Pancreas (tissue), 10 donors: ENCODE measurements at places on chromosomes 1 and 21.

GRCh38 chr1:165851034-165851658 lies 23.7 kb downstream of the UCK2 start:
- DNase-seq, result no peak

DNA sequence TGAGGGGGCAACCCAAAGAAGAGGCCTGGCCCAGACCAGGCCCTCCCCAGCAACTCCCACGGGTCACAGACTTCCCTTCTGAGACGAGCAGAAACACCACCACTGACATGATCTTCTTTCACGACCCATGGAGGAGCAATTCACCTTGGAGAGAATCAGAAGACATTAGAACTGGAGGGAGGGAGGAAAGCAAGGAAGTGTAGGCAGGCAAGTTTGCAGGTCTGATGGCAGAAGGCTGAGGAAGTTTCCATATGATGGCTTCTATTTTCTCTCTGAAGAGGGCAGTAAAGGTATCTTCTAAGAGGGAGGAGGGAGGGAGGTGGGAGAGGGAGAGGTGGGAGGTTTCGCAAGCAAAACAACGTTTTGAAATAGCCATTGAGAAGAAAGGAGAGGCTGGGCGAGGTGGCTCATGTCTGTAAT lies 1.4 kb upstream of the UBXN10 start:
- DNase-seq, result no peak

DNA sequence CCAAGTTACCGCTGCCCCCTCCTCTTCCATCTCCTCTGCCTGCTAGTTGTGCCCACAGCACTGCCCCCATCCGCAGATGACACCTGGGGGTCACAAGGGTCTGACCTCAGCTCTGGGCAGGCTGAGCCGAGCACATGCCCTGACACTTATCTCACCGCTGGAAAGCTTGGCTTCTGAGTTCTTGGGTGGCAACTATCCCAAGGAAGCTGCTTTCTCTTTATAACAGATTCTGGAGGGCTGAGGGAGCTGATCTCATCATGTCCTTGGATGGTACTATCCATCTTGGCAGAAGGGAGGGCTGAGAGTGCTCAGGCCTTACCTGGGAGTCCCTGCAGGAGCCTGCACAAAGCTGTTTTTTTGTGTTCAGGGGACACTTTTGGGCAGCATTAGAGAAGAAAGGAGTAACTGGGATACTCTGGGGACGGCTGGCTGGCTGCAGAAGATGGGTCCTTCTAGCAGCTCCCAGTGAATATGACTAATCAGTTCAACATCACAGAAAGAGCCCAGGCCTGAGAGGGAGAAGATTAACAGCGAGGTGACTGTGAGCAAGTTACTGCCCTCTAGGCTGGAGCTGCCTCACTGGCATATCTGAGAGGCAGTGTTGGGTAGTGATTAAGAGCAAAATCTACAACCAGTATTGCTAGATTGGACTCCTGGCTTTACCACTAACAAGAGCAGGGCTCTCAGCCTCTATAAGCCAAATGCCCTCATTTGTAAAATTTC lies 71.6 kb downstream of the PLXNA2 start:
- no peak for DNase-seq

- DNase-seq, result no peak
Measured at GRCh38 chr1:112444269-112444668, 48.3 kb downstream of the CTTNBP2NL start.

- no peak for DNase-seq
Measured at GRCh38 chr1:39490596-39491145, 765 bp upstream of the BMP8A start.

- no peak for DNase-seq
Measured at GRCh38 chr1:230509281-230509977, 83.3 kb upstream of the PGBD5 start.

- no peak for DNase-seq
Measured at GRCh38 chr1:11253226-11253625, 9.1 kb downstream of the MTOR start.

GRCh38 chr1:115314765-115315164 lies 23.3 kb downstream of the NGF start:
- DNase-seq, result no peak

DNA sequence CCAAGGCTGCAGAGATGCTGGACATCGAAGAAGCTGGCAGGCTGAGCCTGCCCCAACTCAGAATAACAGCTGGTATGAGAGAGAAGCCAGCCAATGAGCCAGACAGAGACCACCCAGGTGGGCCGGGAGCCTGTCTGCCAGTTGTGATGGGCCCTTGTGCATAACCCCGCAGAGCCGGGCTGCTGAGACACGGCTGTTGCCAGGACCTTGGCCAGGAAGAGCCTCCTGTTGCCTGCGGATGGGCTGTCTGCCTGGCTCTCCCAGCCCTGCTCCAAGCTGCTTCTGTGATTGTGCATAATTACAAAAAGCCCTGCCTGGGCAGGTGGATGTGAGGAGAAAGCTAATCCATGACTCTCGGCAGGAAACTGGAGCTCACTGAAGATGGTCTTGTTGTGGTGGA lies 126.5 kb downstream of the CAPN8 start:
- no peak for DNase-seq

- peak; percentile 100 for DNase-seq
Measured at GRCh38 chr1:206496131-206496793, 11.1 kb upstream of the RASSF5 start.

DNA sequence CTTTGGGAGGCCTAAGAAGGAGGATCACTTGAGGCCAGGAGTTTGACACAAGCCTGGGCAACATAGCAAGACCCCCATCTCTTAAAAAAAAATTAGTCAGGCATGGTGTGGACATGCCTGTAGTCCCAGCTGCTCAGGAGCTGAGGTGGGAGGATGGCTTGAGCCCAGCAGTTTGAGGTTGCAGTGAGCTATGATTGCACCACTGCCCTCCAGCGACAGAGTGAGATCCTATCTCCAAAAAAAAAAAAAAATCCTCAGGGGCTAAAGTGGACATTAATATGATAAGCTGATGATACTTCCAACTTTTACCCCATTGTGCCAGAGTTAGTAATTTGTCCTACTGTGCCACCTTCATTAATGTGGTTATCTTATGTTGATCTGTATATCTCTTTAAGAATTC lies 327.8 kb upstream of the FMN2 start:
- no peak for DNase-seq

- DNase-seq, result peak; percentile 66
Measured at GRCh38 chr1:33086384-33086850, 5.5 kb downstream of the AZIN2 start.

DNA sequence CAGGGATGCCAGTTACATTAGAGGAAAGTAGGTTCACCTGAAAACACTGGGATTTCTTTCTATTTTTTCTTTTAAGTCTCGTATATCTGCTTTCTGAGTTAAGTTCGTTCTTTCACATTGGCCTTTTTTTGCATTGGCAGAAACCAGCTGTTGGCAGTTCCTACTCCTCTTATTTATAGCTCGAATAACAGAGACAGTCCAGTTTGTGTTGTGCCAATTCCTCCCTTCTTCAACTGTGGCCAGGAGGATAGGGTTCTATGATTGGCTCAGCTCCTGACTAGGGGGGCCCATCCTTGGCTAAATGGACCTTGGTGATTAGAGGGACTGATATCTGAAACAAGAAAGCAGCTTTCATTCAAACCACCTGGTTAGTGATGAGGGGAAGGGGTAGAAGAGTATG lies 115.8 kb downstream of the RPS6KC1 start:
- no peak for DNase-seq

GRCh38 chr1:117886101-117886795 lies 43.2 kb downstream of the GDAP2 start:
- no peak for DNase-seq

DNA sequence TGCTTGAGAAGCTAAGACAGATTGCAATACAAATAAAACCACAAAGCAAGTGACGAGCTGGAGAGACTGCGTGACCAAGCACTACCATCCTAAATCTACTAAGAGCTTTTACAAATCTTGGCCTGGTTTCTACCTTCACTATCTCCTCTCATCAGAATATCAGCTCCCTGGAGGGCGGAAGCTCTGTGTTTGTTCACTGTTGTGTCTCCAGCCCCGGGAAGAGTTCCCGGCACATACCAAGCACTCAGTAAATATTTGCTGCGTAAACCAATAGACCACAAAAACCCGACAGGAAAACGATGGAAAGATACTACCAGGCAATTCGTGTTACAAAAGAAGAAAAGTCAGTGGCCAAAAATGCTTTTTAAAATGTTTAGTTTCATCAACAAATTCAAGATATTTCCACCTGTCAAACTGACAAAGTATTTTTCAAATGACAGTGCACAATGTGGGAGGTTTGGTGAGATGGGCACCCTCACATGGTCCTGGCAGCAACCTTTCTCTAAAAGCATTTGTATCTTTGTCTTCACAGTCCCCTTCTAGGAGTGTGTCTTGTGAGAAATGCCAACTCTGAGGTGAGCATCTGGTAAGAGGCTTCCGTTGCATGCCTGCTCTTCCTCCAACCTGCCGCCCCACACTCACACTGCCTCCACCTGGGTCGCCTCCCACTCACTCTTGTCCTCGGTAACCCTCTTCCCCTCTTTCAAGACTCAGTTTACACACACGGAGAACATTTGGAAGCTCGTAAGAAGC lies 34.7 kb downstream of the SLC1A7 start:
- no peak for DNase-seq

DNA sequence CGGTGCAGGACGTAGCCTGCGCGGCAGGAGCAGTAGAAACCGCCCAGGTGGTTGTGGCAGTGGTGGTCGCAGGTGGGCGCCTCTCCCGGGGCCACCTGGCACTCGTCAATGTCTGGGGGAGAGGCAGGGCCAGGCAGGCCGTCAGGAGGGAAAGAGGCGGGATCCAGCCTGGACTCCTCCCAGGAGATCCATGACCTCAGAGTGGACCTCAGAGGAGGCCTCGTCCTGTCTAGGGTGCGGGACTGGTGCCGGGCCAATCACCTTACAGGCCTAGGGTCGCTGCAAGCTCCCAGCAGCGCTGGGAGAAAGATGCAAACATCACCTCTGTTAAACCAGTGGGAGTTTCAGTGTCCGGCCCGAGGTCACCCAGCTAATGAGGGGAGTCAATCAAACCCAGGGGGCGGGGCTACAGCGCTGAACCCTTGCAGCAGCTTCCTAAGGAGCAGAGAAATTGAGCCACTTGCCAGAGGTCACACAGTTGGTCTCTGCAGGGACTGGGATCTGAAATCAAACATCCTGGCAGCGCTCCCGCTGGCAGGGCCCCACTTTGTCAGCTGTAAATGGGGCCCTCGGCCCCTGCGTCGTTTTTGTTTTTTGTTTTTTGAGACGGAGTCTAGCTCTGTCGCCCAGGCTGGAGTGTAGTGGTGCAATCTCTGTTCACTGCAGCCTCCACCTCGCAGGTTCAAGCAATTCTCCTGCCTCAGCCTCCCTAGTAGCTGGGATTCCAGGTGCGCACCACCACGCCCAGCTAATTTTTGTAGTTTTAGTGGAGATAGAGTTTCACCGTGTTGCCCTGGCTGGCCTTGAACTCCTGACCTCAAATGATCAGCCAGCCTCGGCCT lies 1.4 kb downstream of the MASP2 start:
- no peak for DNase-seq

DNA sequence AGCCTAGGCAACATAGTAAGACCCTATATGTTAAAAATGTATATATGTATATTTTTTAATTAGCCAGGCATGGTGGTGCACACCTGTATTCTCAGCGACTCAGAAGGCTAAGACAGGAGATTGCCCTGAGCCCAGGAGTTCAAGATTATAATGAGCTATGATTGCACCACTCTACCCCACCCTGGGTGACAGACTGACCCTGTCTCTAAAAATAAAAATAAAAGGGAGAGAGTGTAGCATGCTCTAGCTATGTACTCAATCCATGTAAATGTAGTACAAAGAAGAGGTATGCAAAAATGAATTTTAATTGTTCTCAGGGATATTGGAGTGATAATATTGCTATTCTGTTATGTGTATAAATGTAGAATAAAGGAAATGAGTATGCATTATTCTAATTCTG lies 52.9 kb upstream of the DARS2 start:
- DNase-seq, result no peak

DNA sequence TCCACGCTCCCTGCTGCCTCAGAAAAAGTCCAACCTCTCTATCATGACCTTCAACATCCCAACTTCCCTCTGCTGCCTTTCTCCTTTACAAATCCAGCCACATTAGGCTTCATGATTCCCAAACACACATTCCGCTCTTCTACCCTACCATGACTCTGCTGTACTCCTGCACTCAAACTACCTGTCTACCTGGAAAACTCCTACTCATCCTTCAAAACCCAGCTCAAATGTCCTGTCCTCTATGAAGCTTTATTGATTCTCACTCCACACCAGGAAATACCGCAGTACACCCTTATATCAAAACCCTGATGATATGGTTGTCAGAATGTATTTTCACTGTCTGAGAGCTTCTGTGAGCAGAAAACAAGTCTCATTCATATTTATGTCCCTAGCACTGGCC lies 8.9 kb downstream of the ARHGEF19 start:
- DNase-seq, result no peak

- no peak for DNase-seq
Measured at GRCh38 chr1:170221031-170221430, 75.3 kb downstream of the NTMT2 start.

GRCh38 chr1:91201176-91201575 lies 179.3 kb upstream of the ZNF644 start:
- DNase-seq, result no peak

- DNase-seq, result no peak
Measured at GRCh38 chr1:46479744-46480350, 9.8 kb upstream of the DMBX1 start.

GRCh38 chr1:203643213-203644045 lies 16.8 kb downstream of the ATP2B4 start:
- DNase-seq, result no peak
